ENCODE measurements at places on chromosomes 7 and 10. TPM values are rescaled to one million over a fixed set of nuclear protein-coding genes. Genes with fewer than 3 reads are reported as not detected.

DNA sequence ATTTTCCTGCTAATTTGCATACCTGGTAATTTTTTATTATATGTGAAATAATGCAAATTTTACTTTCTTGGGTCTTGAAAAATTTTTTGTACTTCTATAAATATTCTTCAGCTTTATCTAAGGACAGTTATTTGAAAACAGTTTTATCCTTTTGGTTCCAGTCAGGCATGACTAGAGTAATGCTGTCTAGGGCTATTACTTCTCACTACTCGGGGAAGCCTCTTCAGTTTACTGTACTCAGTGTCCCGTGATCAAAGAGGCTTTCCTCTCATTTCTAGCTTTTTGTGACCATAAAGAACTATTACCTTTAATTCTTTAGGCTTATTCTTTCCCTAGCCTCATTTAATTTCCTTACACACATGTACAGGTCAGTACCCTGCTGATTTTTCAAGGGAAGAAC is 153.8 kb upstream of the HDAC9 start:
- no peak overlapping the region for H3K4me3 ChIP-seq
- H3K36me3 ChIP-seq, result no peaks in the 10 kb centered on the region
- H3K4me1 ChIP-seq, result no peaks in the 10 kb centered on the region
- no peak for DNase-seq
- no peaks in the 10 kb centered on the region for H3K27me3 ChIP-seq
- no peak overlapping the region for H3K27ac ChIP-seq

DNA sequence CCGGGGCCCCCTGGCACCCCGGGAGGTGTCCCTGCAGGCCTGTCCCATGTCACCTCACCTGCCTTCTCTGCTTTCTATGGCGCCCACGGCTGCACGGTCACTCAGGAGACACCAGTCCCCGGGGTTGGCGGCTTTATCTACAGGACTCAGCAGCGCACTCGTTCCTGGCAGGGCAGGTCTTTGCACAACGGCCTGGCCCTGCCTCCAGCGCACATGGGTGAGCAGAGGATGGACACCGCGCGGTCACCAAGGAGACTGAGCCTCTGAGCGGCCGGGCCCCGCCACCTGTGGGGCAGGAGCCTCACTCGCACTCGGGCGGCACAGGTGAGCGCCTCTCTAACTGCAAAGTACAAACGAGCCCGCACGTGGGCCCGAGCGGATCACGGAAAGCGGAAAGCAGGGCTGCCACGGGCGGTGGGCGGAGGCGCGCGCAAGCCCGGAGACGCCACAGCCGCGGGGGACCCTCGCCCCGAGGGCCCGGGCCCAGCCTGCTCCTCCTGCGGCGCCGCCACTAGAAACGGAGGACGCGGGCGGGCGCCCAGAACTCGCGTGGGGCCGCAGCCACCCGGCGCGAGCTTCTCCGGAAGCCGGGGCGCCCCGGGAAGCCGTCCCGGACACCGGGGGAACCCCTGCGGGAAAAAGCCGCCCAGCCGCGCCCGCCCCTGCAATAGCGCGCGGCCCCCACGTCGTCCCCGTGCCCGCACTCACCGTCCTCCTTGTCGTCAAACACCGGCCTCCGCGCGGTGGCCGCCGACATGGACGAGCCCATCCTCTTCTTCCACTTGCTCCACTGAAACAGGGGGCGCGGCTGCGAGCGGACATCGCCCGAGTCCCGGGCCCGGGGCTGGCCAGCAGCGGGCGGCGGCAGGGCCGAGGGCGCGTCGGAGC is 642 bp downstream of the STK32C start:
- H3K27ac ChIP-seq, result no peak overlapping the region
- no peaks in the 10 kb centered on the region for H3K27me3 ChIP-seq
- H3K4me3 ChIP-seq, result peak overlapping the region; percentile 85
- peak; percentile 65 for DNase-seq
- no peaks in the 10 kb centered on the region for H3K4me1 ChIP-seq

UPK3BL2 gene
- total RNA-seq, result 5.1 TPM

- no peaks in the 10 kb centered on the region for H3K27me3 ChIP-seq
- H3K27ac ChIP-seq, result no peak overlapping the region
- H3K4me1 ChIP-seq, result peaks cover 7% of the 10 kb centered on the region
Measured at GRCh38 chr7:22559829-22560489, 60.0 kb upstream of the STEAP1B start.

DNA sequence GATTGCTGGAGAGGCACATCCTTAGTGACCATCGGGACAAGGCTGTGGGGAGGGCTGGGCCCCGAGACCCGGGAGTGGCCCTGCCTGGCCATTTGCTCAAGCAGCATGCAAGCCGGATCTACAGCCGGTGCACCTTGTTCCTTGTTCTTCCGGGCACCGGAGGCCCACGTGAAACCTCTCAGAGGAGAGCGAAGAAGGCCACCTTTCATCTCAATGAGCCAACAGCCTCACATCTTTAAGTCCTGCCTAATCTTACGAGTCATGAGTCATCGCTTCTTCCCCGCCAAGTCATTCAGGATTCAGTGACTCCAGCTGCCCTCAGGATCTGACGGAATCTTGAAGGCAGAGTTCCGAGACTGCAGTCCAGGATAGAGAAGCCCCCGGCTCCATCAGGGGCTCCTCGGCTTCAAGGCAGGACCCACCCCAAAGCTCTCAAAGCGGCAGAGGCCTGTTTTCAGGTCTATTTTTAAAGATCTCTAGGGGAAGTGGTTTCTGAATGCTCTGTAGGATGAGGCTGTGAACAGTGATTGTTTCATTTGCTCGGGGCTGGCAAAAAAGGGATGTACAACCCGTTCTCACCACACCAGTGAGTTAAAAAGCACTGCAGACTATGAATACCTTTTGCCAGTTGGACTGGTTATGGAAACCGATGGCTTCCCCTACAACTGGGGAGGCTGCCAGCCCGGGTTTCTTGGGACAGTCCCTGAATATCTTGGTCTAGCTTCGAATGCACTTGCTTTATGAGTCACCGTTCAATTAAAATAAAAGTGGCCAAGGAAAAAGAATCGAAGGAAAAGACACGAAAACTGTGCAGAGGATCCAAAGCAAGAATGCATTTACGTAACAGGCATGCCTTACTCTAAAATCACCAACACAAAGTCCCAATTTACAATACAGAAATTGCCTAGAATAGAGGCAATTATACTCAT is 57.2 kb upstream of the ECHDC3 start:
- no peaks in the 10 kb centered on the region for H3K4me1 ChIP-seq
- peak; percentile 77 for DNase-seq
- peak overlapping the region; percentile 89 for H3K27ac ChIP-seq
- H3K36me3 ChIP-seq, result no peaks in the 10 kb centered on the region
- peak overlapping the region; percentile 41 for H3K4me3 ChIP-seq
- no peaks in the 10 kb centered on the region for H3K27me3 ChIP-seq

- H3K27me3 ChIP-seq, result no peaks in the 10 kb centered on the region
- H3K4me3 ChIP-seq, result no peak overlapping the region
- no peak overlapping the region for H3K27ac ChIP-seq
- DNase-seq, result no peak
- no peaks in the 10 kb centered on the region for H3K4me1 ChIP-seq
Measured at GRCh38 chr7:28688174-28688573, 270.0 kb downstream of the TRIL start.

DNA sequence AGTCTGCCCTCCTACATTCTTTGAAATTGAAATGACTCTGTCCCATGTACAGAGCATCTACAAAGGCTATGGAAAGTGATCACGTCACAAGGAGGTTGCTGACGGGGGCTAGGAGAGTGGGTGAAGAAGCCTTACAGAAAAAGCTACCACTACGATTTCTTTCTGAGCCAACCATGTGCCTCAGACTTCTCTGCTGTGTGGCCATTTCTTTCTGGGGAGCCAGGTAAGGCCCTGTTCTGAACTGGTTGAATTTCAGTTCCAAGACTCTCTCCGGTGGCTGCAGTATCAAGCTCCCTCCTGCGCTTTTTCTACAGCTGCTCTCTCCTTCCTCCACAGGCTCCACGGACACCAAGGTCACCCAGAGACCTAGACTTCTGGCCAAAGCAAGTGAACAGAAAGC is 112.5 kb upstream of the PRSS1 start:
- no peak for DNase-seq
- no peaks in the 10 kb centered on the region for H3K36me3 ChIP-seq
- no peaks in the 10 kb centered on the region for H3K4me1 ChIP-seq
- no peak overlapping the region for H3K4me3 ChIP-seq
- H3K27me3 ChIP-seq, result peaks cover 3% of the 10 kb centered on the region

SGCE gene
- total RNA-seq, result 92.2 TPM

NRCAM gene
- 3.3 TPM for total RNA-seq

A1CF gene
- total RNA-seq, result under 0.01 TPM

DNA sequence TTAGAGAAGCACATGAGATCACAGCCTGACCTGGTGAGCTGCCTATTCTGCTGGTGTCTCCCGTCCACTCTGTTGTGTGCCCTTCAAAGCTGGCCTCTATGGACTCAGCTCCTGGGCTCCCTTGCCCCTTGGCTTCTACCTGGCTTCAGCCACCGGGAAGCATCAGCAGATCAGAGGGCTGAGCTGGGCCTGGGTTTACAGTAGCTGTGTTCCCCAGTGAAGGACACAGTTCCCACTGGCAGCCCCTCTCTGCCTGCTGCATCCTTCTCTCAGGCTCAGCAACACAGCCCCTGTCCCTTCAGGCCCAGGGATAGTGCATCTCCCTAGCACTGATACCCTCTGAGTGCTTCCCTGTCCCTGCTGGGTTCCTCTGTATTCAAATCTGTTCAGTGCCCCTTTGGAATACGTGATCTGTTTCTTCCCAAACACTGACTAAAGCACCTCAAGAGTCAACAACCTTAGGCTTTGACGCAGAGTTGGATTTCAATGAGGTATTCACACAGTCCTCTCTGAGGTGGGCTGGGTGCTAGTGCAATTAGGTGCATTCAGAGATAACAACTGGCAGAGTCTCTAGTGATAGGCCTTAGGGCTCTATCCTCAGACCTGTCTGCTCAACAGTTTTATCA is 109.8 kb downstream of the GRID1 start:
- no peaks in the 10 kb centered on the region for H3K27me3 ChIP-seq
- H3K4me3 ChIP-seq, result no peak overlapping the region
- H3K27ac ChIP-seq, result no peak overlapping the region
